ENCODE measurements at places on chromosomes 7 and 10.

- no peak for DNase-seq
Measured at GRCh38 chr10:86600296-86600695, 54.1 kb upstream of the OPN4 start.

DNA sequence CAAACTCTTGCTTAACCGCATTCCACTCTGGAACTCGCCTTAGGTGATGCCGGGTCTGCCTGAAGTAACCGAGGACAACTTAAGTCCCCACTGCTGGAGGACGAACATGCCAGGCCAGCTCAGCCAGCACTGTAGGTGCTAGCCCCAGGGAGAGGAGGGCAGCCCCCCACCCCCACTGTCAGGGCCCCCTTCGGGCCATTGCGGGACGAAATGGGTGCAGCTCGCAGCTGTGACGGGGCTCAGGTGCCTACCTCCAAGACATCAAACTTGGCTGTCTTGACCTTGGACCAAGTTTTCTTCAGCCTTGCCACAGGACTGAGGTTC is 60.4 kb downstream of the CSGALNACT2 start:
- DNase-seq: no peak

GRCh38 chr7:159201722-159202330 is 57.2 kb upstream of the VIPR2 start:
- DNase-seq: no peak

DNA sequence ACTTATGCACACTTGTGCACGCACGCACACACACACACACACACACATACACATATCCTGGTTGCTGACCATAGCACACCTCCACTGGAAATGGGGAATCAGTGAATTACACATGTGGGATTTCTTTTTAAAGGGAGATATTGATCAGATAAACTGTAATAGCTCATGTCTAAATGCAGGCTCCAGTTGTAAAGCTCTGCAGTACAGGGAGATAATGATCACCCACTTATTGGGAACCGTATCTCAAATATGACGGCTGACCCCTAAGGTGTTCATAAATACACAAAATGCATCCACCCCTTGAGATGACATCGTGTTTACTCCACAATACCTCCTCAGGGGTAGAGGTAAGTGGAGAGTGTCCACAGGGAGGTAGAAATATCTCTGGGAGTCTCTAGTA is 79.2 kb downstream of the PLXNA4 start:
- no peak for DNase-seq

DNA sequence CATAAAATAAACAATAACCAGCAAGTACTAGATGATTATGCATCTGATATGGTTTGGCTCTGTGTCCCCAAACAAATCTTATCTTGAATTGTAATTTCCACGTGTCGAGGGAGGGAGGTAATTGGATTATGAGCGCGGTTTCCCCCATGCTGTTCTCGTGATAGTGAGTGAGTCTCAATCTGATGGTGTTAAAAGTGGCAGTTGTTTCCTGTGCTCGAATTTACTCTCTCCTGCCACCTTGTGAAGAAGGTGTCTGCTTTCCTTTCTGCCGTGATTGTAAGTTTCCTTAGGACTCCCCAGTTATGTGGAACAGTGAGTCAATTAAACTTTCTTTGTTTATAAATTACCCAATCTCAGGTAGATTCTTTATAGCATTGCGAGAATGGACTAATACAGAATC is 15.1 kb downstream of the CNTNAP2 start:
- no peak for DNase-seq

GRCh38 chr10:124447751-124448466 is 1.9 kb downstream of the NKX1-2 start:
- DNase-seq: no peak

DNA sequence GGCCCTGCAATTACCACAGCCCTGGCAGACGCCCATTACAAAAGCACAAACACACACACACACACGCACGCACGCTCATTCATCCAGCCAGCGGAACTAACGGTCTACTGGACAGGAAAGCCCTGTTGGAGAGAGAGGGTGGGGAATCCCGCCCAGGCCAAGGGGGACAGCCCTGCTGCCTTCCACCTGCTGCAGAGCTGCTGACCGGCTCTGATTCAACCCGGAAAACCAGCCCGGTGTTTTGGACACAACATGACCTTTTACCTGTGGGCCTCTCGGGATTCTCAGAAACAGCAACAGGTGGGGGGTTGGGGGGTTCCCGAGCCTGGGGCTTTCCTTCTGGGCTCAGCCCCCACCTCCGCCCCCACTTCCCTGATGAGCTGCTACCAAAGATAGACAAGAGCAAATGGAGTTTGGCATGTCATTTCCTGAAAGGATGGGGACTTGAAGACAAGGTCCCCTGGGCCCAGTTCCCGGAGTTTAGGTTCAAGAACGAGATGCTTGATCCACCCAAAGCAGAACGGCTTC is 18.5 kb upstream of the SERPINE1 start:
- no peak for DNase-seq

GRCh38 chr7:47047384-47047783 is 534.5 kb downstream of the TNS3 start:
- DNase-seq: no peak

- DNase-seq: no peak
Measured at GRCh38 chr10:102720337-102720736, 5.9 kb downstream of the SFXN2 start.

DNA sequence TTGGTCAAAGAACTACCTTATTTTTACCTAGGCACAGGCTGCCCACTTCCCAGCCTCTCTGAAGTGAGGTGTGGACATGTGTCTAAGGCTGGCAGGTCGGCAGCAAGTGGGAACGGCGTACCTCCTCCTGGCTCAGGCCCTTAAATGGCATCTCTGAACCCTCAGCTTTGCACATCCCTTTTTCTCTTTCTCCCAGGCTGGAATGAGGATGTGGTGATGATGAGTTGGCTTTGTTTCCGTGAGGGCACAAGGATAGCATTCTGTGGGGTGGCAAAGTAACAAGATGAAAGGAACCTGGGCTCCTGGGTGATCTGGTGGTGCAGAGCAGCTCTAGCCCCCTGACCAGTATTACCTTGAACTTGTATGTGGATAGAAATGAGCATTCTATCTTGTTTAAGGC is 196.8 kb downstream of the REEP3 start:
- no peak for DNase-seq

DNA sequence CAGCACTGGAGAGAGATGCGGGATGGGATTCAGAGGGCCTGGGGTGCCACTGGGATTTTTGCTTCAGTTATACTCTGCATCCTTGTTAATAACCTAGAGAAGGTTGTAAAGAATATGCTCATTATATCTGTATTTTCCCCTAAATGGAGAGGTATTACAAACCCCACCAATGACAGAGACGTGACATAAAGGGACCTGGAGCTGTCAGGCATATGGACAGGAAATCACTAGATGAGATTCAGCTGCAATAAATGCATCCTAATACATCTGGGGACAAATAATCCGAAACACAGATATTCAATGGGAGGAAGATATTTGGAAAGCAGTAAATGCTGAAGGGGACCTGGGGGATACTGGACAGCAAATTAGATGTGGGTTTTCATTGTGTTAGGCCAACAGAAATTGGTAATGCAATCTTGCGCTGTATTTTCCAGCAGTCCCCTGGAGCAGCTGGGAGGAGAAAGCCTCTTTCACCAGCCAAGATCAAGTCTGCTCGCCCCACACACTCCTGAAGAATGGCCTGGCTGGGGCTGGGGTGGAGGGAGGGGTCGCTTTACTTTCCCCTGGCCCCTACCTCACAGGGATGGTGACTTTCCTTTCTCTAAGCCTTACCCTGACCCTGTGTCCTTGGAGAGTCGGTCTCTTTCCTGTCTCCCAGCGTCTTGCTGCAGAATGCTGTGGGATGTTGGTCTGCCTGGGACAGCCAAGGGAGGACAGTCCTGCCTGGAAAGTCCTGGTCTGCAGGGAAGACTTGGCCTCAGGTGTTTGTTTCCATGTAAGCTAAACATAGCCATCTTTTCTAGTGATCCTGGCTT is 653.8 kb downstream of the LRMDA start:
- DNase-seq: no peak

- no peak for DNase-seq
Measured at GRCh38 chr10:12091421-12091820, 22.7 kb downstream of the DHTKD1 start.

DNA sequence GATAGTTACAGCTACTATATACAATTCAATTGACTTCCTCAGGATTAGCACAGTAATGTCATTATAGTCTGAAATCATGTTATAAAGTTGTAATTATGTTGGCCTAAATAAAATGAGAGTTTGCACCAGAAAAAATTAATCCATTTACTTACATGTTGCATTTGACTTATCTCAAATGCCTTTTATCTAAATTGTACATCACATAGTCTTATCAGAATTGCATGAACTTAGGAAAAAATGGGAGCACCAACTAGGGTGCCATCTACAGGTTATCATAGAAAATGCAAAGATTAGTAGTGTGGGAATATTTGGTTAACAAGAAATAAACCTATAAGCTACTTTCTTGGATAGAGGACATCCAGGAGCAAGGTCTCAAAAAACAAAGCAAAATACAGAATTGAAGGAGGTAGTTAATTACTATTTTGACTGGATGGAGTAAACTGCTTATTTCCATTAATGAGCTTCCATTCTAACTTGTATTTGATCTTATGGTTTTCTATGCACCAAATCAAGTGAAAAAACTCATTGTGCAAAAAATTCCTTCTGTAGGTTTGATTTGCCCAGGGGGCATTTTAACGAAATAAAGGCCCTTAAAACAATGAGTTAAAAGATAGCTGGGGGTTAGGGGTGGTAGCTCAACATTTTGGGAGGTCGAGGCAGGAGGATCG is 60.0 kb upstream of the ORC5 start:
- no peak for DNase-seq

- no peak for DNase-seq
Measured at GRCh38 chr10:33302208-33302829, 32.1 kb downstream of the NRP1 start.

GRCh38 chr7:92244808-92245486 is 767 bp downstream of the KRIT1 start:
- no peak for DNase-seq

DNA sequence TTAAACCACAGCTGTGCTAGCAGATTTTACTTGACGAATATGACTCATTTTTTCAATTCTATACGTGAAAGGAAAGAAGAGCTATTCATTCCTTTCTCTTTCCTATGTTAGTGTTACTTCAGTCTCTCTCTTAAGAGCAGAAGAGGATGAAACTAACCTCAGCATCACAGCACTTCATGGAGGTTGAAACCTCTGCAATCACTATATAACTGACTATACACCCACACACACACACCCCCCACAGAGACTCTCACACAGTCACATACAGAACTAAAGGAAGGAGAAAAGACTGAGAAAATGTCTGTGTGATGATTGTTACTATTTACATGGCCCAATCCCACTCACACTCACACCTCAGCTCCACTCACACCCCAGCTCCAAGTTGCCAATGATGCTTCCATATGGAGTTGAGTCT is 104.2 kb downstream of the KIF20B start:
- DNase-seq: no peak

DNA sequence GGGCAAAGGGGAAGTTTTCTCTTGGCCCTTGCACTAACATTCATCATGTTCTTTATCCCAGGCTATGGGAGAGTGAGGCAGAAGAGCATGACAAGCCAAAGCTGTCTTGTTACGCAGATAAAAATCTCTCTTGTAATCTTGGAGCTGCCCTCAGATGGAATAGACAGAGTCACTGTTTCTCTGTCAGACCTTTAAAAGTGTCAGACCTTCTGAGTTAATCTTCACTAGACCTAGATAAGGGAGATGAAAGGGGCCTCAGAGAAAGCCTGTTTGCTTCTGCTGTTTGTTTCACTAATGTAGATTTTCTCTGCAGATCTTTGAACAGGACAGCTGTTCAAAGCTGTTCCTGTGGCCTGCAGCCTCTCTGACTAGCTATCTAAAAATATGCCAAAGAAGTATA is 112.9 kb downstream of the KIF20B start:
- no peak for DNase-seq

DNA sequence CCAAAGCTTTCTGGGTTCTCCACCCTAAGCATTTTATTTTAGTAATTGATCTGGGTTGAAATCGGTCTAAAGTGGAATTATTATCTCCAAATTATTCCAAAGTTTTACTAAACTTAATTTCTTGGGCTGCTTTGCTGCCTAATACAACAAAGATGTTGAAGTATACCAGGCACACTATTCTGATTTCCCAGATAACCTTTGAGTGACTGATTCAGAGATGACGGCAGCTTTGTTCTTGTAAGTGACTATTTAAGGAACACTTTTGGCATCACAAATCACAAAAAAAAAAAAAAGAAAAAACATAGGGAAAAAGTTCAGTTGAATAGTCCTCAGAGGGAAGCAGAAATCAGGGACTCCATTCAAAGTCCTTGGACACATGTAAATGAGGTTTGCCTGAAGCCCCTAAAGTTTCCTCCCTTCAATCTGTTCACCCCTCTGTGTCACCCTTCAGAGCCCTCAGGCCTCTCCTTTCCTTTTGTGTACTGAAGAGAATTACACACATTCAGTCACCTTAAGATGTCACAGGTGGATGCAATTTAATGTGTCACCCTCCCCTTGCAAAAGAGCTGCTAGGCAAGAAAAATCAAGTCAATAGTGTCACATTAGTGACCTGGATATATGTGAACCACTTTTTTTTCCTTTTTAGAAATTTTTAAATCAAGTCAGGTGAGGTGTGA is 81.5 kb downstream of the RTKN2 start:
- DNase-seq: no peak

DNA sequence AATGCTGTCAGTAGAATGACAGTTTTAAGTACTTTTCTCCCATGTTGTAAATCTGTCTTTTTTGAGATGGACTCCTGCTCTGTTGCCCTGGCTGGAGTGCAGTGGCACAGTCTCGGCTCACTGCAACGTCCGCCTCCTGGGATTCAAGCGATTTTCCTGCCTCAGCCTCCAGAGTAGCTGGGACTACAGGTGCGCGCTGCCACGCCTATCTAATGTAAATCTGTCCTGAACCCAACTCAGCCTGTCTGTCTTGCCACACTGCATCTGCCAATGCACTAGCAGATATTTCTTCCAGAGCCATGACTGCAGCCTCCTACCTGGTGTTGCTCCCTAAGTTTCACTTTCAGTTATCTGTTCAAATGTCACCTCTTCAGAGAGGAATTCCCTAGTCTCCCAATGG is 264.1 kb downstream of the PHF14 start:
- DNase-seq: no peak

- DNase-seq: no peak
Measured at GRCh38 chr10:116014871-116015582, 258.0 kb downstream of the GFRA1 start.

DNA sequence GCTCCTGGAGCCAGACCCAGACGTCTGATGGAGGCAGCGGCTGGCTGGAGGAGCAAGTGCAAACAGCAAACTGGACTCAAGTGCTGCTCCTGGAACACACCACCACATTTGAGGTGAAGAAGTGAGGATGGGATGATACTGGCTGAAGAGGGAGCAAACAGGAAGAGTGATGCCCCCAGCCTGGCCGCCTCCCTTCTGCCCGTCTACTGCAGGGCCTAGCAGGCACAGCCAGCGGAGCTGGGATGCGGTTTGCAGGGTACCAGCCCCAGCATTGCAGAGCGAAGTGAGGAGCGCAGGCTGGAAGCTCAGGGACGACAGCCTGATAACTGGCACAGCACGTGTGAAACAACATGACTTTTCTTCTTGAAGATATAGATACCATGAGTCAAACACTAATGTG is 111.8 kb upstream of the ZNF32 start:
- no peak for DNase-seq

DNA sequence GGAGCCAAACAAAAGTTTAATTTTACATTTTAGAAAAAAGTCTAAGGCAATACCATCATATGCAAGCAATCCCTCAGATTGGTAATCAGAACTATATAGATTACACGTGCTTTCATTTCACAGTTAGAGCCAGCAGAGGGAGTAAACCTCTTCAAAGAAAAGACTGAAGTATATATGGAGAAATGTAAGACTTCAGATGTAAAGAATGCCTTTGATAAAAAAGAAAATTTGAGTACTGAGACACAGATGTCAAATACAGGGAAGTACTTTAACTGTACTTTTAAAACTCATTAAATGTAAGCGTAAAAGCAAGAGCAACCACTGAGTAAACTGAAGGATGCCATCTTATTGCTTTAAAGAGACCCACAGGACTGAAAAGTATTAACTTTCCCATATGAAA is 101.4 kb upstream of the FAM133B start:
- no peak for DNase-seq

Data from stimulated activated CD8-positive, alpha-beta memory T cell treated with anti-CD3 and anti-CD28 coated beads, Interleukin-4, amount 100 ng/mL, for 4 hours (primary cell).